HS-27A (cell line): ENCODE measurements at places on chromosomes 12 and 14.

DNA sequence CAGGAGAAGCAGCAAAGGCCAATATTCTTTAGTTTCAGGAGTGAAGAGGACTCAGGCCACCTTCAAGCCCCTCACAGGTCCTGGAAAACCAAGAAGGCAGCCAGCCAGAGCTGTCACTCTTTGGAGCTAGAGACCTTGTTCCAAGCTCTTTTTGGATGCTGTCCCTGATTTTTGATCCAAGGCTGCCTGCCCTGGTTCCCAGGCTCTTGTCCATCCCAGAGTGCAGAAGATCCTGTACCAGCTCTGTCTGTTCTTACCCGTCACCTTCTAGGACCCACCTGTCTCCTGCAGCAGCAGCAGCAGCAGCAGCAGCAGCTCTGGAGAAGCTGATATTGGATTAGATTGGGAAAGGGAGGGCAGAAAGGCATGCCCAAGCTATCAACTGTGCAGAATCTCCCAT lies 157.1 kb upstream of the NEDD1 start:
- no peak for DNase-seq

DNA sequence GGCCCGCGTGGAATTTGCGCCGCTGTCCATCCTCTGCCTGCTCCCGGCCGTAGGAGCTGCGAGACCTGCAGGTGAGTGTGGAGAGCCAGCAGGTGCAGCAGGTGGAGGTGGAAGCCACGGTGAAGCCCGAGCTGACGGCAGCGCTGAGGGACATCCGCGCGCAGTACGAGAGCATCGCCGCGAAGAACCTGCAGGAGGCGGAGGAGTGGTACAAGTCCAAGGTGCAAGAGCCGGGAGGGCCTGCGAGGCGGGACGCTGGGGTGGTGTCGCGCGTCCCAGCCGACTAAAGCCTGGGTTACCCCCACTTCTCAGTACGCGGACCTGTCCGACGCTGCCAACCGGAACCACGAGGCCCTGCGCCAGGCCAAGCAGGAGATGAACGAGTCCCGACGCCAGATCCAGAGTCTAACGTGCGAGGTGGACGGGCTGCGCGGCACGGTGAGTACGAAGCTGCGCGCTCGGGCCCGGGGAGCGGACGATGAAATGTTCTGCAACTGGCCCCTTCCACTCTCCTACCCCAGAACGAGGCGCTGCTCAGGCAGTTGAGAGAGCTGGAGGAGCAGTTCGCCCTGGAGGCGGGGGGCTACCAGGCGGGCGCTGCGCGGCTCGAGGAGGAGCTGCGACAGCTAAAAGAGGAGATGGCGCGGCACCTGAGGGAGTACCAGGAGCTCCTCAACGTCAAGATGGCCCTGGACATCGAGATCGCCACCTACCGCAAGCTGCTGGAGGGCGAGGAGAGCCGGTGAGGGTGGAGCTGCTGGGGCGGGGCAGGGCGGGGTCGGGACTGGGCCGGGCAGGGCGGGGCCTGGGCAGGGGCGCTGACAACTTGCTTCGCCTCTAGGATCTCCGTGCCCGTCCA lies 2.1 kb downstream of the PRPH start:
- DNase-seq = no peak

GRCh38 chr12:104000807-104001434 lies 35.2 kb downstream of the TDG start:
- DNase-seq = no peak

- DNase-seq = no peak
Observed at GRCh38 chr12:108106599-108106998, 22.5 kb upstream of the WSCD2 start.

DNA sequence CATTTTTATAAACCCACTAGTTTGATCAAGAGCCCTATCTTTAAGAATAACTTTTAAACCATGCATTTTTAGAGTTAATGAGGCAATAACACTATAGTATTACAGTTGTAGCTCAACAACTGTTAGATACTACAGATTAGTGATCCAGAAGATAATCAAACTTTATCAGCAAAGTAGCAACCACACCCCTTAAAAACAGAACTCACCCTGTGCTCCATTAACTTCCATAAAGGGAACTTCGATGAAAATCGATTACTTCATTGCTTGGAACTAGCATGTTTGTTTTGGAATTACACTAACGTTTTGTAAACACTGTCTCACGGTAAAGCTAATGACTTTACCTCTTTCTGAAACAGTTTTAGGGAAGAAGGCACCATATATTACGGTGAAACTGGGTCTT lies 1.4 kb downstream of the SGPP1 start:
- DNase-seq = no peak

DNA sequence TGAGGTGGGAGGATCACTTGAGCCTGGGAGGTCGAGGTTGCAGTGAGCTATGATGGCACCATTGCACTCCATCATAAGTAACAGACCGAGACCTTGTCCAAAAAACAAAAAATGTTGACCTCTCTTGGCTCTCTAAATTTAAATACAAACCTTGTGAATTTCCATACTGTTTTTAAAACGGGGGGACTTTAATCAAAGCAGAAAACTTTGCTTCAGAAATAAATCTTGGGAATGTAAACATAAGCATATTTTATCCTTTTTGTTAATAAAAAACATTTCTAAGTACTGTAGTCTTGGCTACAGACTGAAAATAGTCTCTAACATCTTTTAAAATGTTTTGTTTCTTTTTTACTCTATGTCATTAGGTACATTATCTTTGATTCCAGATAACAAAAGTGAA lies 130.7 kb upstream of the RASSF8 start:
- no peak for DNase-seq

DNA sequence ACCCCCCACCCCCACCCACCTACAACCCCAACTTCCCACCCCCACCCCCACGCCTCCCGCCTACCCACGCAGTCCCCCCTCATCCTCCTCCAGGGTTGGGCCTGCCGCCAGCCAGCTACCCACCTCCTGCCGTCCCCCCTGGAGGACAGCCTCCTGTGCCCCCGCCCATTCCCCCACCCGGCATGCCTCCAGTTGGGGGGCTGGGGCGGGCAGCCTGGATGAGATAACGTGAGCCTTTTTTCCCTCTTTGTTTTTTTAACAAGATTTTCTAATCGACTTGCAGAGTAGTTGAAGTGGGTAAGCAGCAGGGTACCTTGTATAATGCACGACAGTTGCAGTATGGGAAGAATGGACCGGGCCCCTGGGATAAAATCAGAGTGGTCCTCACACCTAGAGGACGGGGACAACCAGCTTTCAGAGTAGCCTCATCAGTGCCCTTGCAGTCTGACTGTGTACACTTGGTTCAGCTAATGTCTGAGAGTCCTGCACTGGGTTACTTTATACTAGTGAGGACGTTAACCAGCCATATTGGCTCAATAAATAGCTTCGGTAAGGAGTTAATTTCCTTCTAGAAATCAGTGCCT lies 29.4 kb downstream of the CCNK start:
- no peak for DNase-seq

DNA sequence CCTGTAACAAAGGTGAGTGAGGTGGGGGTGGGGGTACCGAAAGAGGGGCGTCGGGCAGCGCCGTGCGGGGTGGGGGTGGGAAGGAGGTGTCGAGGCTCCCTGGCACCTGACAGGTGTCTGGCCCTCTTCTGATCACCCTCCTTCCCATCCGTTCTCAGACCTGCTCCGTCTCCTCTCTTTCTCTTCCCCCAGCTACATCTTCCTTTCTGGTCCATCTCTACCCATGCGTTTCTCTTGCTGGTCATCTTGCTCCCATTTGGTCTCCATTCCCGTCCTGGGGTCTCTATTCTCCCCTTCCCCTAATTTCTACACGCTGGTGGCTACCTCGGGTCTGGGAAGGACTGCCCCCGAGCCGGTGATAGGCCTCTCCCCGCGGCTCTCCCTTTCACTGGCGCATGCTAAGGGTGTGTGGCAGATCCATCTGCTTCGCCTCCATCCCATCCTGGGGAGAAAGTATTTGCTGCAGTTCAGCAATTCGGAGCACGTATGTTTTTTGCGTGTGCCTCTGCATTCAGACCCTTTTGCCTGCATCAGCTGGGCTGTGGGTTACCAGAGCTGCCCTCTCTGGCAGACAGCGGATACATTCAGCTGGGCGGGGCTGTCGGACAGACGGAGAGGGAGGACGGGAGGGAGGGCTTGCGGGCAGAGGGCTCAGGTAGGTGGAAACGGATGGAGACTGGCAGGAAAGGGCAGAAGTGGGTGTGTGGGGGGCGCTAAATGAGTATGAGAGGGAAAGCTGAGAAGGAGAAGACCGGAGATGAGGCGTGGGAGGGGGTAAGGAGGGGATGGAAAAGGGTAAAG lies 730 bp downstream of the CLSTN3 start:
- DNase-seq = no peak

DNA sequence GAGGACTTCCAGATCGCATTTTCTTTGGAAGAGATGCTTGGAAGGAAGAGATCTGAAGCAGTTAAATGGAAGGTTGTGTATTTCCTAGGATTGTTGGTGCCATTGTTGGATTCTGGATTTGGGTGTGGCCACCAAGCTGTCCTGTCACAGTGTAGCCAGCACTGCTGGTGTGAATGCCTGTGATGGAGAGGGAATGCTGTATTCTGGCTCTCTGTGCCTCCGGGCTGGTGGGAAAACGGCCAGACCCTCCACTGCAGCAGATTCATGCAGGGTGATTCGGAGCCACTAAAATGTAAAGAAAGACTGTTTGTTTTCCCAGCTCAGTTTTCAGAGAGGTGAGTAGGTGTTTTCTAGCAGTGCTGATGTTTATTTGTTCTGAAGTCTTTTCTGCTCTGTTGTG lies 30.7 kb upstream of the MANSC4 start:
- DNase-seq = no peak

- DNase-seq = no peak
Observed at GRCh38 chr12:131948166-131948712, 1.5 kb upstream of the EP400 start.

- peak; percentile 86 for DNase-seq
Observed at GRCh38 chr12:7498809-7499208, 4.8 kb downstream of the CD163 start.

DNA sequence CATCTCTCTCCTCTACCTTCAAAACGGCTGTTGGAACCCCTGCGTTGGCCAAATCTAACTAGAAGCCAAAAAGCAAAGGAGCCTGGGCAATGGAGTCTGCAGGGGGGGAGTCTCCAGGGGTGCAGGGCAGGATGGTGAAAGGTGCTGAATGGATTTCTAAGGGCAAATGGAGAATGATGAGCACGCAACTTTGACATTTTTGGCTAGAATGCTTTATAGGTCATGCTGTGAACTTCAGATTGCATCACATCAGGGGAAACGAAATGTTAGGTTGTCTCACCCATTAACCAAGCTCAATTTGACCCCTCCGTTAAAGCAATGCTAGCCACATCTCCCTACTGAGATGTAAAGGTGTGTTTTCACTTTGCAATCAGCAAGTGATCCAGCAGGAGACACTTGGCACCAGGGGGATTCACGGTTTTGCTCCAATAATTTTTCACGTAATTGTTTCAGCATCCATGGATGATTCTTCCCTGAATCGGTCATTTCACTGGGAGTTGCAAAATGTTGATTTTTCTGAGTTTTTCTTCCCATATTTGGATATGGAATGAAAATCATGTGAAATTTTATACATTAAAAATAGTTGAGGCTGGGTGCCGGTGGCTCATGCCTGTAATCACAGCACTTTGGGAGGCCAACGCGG lies 78.0 kb upstream of the MDM1 start:
- DNase-seq = no peak

GRCh38 chr14:64059454-64060198 lies 206.8 kb downstream of the SYNE2 start:
- DNase-seq = no peak

DNA sequence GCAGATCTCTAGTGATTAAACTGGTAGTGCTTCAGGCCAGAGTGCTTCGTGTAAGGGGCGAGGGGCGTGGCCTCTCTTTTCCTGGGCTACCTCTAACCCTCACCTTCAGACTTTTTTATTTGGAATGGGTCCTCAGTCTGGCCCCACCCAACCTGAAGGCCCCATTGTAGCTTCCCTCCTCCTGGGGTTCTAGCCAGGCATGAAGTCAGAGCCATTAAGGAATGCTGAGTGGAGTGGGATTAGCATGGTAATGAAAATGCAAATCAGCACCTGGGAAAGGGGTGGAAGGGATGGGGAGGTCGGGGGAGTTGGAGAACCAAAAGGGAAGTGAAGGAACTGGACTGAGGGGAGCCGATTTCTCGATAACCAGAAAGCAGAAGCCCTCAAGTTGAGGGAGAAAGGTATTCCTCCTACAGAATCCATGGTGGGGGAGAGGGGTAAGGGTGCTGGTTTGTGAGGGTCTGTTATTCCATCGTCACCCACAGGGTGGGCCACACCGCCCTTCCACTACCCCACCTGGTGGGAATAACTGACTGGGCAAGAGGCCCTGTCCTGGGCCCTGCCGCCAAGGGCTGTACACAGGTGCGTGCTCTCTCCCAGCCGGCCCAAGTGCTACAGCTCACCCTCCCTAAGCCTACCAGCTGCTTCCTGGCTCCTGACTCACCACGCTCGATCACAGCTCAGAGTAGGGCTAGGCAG lies 14.1 kb downstream of the ZFHX2 start:
- DNase-seq = no peak

DNA sequence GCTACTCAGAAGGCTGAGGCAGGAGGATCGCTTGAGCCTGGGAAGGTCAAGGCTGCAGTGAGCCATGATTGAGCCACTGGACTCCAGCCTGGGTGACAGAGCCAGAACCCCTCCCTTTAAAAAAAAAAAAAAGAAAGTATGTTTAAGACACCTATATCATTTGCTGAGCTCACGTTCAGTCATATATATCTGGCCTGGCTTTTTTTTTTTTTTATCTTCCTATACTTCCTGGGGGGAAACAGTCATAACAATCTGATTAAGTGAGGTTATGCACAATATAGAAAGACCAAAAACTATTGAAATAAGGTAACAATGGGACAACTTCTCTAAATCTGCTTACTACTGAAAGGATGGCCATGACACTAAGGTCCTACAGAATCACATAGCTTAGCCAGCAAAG lies 9.4 kb upstream of the ARID2 start:
- no peak for DNase-seq

- DNase-seq = peak; percentile 51
Observed at GRCh38 chr14:49497725-49498348, 88.3 kb downstream of the RPS29 start.
